GM23248 (cell line): ENCODE measurements at places on chromosomes 6 and 20. TPM values are rescaled to one million over a fixed set of nuclear protein-coding genes. Genes with fewer than 3 reads are reported as not detected.

SLC16A10 gene
- total RNA-seq, result not detected in 2 replicates

GLP1R gene
- not detected in 2 replicates for total RNA-seq

DNA sequence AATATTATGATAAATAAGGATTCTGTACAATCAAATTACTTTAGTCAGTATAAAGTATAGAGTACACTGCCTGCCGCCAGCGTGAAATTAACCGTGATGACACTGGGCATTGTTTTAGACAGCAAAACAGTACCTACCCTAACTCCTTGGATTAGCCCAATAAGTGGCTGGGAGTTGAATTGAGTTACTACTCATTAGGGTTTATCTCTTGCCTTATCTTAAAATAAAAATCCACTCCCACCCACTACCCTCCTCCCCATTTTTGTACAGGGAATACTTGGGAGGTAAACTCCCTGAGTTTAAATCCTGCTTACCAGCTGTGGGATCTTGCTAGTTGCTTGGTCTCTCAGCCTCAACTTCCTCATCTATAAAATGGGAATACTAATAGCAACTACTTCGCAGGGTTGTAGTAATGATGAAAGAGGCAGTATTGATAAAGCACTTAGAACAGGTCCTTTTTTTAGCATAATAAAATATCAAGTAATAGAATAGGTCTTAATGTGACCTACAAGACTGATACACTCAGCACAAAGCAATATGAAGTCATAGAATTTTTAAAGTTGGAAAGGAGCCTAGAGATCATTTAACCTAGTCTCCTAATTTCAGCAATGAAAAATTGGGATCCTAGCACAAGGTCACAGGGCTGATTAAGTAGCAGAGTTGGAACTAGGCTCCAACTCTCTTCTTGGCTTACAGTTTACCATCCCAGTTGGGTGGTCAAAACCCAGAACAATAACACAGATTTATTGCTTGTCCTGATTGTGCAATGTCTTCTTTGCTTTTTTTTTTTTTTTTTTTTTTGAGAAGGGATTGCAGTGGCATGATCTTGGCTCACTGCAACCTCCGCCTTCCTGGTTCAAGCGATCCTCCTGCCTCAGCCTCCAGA is 23.8 kb downstream of the PHACTR2 start:
- H3K27me3 ChIP-seq, result no peaks in the 10 kb centered on the region
- H3K27ac ChIP-seq, result no peak overlapping the region
- H3K36me3 ChIP-seq, result no peaks in the 10 kb centered on the region
- peak; percentile 21 for DNase-seq

DNA sequence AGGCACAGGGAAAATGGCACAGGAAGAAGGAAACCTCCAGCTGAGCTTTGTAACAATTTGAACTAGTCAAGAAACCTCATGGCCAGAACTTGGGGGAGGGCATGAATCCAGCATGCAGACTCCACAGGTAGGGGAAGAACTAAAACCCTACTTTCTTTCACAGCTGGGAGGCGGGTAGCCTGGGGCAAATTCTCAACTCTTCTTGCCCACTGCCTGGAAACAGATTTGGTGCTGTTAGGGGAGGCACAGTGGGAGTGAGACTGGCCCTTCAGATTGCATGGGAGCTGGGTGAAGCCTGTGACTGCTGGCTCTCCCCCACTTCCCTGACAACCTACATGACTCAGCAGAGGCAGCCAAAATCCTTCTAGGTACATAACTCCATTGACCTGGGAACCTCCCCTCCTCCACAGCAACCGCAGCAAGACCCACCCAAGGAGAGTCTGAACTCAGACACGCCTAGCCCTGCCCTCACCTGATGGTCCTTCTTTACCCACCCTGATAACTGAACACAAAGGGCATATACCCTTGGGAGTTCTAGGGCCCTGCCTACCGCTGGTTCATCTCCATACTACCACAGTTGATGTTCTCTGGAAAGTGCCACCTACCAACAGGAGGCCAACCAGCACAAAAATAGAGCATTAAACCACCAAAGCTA is 37.2 kb upstream of the TRIM27 start:
- no peak for DNase-seq
- no peak overlapping the region for H3K27ac ChIP-seq
- no peak overlapping the region for H3K4me3 ChIP-seq
- no peaks in the 10 kb centered on the region for H3K4me1 ChIP-seq
- H3K27me3 ChIP-seq, result no peaks in the 10 kb centered on the region
- no peaks in the 10 kb centered on the region for H3K36me3 ChIP-seq

GRCh38 chr20:49559411-49560081 is 8.4 kb downstream of the PTGIS start:
- no peaks in the 10 kb centered on the region for H3K27me3 ChIP-seq
- peaks cover 12% of the 10 kb centered on the region; the same call in 1 of the 2 replicates for H3K36me3 ChIP-seq
- H3K4me3 ChIP-seq, result peak overlapping the region; percentile 58
- peak overlapping the region; percentile 95 for H3K27ac ChIP-seq
- H3K4me1 ChIP-seq, result peaks cover 65% of the 10 kb centered on the region
- DNase-seq, result peak; percentile 96

DNA sequence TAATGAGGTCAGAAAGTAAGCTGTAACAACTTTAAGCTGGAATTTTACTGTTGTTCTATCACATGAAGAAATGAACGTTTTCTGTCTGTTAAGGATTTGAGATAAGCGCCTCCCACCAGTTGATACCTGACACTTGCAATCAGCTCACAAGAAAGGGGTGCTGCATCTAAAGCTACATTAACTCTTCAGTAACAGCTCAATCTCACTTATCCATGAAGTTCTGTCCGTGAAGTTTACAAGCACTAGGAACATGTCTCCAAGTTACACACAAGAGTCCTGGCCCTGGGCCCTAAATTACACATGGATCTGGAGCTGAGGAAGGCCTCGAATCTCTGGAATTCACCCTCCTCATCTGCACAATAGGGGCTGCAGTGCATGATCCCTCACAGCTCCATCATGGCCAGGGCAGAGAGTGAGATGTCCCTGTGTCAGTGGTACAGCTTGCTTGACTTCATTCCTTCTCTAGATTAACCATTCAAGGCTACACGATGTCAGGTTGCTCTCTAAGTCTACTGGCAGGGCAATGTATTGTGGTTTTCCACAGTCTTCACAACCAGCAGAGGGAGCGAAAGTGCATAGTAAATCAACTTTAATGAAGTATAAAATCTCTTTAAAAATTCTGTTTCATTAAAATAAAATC is 182.4 kb upstream of the MCHR2 start:
- peak; percentile 82 for DNase-seq
- no peaks in the 10 kb centered on the region for H3K36me3 ChIP-seq
- H3K27me3 ChIP-seq, result no peaks in the 10 kb centered on the region
- H3K27ac ChIP-seq, result peak overlapping the region; percentile 85
- peak overlapping the region; percentile 12; the same call in 1 of the 2 replicates for H3K4me3 ChIP-seq

- H3K36me3 ChIP-seq, result no peaks in the 10 kb centered on the region
- H3K4me1 ChIP-seq, result peaks cover 12% of the 10 kb centered on the region
- H3K27me3 ChIP-seq, result peaks cover 14% of the 10 kb centered on the region; the same call in 1 of the 2 replicates
Measured at GRCh38 chr20:36093025-36093803, 61.3 kb upstream of the EPB41L1 start.

DNA sequence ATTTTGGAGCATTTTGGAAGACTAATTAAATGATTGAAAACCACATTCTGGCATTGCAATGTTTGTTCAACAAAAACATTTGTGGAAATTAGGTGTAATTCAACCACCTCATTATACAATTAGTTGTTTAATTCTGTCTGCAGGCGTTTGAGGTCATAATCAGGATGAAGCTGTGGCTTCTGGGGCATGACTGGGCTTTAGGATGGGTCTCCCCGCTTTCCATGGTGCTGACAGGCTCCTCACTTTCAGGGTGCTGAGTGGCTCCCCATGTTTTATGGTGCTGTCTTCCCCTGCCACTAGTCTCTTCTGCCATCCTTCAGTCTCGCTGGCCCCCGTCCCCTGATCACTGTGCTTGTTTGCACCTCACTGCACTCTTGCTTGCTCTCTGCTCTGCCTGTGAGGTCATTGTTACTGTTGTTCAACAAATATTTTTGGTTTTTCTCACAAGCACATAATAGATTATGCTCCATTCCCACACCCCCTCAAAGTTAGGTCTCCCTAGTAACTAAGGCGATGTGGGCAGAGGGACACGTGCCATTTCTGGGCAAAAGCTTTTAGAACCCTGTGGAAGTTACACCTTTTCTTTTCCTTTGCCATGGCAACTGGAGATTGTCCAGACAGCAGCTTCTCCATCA is 25.4 kb upstream of the ZNF831 start:
- DNase-seq, result no peak
- no peak overlapping the region for H3K27ac ChIP-seq
- no peaks in the 10 kb centered on the region for H3K27me3 ChIP-seq
- no peaks in the 10 kb centered on the region for H3K36me3 ChIP-seq
- H3K4me1 ChIP-seq, result no peaks in the 10 kb centered on the region

- no peaks in the 10 kb centered on the region for H3K36me3 ChIP-seq
- peaks cover 13% of the 10 kb centered on the region for H3K4me1 ChIP-seq
- no peaks in the 10 kb centered on the region for H3K27me3 ChIP-seq
Measured at GRCh38 chr20:9402546-9402945, 111.8 kb upstream of the LAMP5 start.

- no peaks in the 10 kb centered on the region for H3K36me3 ChIP-seq
- H3K27ac ChIP-seq, result no peak overlapping the region
- H3K4me3 ChIP-seq, result no peak overlapping the region
- no peaks in the 10 kb centered on the region for H3K27me3 ChIP-seq
- H3K4me1 ChIP-seq, result no peaks in the 10 kb centered on the region
Measured at GRCh38 chr20:24131281-24131680, 142.7 kb upstream of the GGTLC1 start.

GRCh38 chr20:14888134-14888533 is 550.7 kb upstream of the FLRT3 start:
- H3K36me3 ChIP-seq, result no peaks in the 10 kb centered on the region
- no peak for DNase-seq
- H3K4me1 ChIP-seq, result peaks cover 7% of the 10 kb centered on the region; the same call in 1 of the 2 replicates
- H3K27me3 ChIP-seq, result no peaks in the 10 kb centered on the region
- no peak overlapping the region for H3K27ac ChIP-seq
- H3K4me3 ChIP-seq, result no peak overlapping the region

GRCh38 chr6:3516092-3516491 is 59.2 kb upstream of the SLC22A23 start:
- H3K4me1 ChIP-seq, result peaks cover 36% of the 10 kb centered on the region
- H3K27ac ChIP-seq, result no peak overlapping the region
- no peaks in the 10 kb centered on the region for H3K36me3 ChIP-seq
- DNase-seq, result peak; percentile 55
- H3K27me3 ChIP-seq, result no peaks in the 10 kb centered on the region
- H3K4me3 ChIP-seq, result no peak overlapping the region

DNA sequence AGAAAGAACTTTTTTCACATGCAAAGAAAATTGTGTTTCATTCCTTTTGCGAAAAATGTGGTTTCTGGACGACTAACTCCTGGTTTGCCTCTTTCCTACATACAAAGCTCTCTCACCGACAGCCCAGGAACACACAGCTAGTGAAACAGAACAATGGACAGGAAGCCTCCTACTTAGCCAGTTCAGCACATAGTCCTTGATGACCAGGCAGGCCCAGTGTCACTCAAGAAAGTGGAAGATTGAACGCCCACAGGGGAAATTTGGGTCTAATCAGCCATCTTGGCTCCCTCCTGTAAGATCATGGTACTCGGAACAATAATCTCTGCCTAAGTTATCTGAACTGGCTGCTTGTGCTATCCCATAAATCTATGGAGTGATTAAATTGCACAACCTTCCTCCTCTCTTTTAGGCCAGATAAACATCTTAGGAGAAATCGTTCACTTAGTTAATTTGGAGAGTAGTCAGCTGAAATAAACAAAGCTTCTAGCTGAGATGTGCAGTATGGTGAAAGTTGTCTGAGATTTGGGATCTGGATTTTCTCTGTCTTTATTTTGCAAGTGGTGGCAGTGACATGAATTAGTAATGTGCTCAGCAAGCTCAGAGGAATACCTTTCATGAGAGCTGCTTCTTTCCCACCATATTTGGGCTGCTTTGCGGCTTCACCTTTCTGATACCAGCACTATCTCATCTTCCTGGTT is 147.0 kb downstream of the MTFR2 start:
- H3K36me3 ChIP-seq, result no peaks in the 10 kb centered on the region
- no peaks in the 10 kb centered on the region for H3K27me3 ChIP-seq
- no peak overlapping the region for H3K27ac ChIP-seq
- no peak for DNase-seq
- no peak overlapping the region for H3K4me3 ChIP-seq
- H3K4me1 ChIP-seq, result peaks cover 6% of the 10 kb centered on the region; the same call in 1 of the 2 replicates
